Bone marrow (tissue), 2 donors: ENCODE measurements at places on chromosomes 7 and 10.

DNA sequence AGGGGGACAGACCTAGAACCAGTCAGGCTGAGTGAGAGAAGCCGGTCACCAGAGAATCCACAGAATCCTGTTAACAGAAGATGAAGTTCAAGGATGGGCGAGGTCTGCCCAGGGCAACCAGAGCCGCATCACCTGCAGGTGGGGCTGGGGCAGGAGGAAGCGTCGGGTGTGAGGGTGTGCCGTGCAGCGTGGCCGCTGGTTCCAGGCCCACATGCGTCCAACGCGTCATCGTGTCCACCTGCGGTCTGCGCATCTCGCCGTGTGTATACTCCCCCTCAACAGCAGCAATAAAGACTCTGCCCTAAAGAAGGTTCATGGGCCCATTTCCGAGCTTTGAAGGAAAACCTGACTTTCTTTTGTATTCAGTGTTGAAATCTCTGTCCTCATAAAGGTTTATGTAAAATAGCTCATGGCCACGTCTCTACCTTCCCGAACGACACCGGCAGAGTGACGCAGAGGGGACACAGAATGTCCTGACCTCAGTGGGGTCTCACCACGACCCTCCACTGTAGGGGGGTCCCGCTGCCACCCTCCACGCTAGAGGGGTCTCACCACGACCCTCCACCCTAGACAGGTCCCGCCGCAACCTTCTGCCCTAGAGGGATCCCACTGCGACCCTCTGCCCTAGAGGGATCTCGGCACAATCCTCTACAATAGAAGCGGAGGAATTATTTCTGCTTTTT, 446.9 kb downstream of the PTPRN2 start:
- DNase-seq = no peak

- peak; percentile 65 for DNase-seq
Observed at GRCh38 chr10:119333146-119333792, 125.9 kb downstream of the GRK5 start.

DNA sequence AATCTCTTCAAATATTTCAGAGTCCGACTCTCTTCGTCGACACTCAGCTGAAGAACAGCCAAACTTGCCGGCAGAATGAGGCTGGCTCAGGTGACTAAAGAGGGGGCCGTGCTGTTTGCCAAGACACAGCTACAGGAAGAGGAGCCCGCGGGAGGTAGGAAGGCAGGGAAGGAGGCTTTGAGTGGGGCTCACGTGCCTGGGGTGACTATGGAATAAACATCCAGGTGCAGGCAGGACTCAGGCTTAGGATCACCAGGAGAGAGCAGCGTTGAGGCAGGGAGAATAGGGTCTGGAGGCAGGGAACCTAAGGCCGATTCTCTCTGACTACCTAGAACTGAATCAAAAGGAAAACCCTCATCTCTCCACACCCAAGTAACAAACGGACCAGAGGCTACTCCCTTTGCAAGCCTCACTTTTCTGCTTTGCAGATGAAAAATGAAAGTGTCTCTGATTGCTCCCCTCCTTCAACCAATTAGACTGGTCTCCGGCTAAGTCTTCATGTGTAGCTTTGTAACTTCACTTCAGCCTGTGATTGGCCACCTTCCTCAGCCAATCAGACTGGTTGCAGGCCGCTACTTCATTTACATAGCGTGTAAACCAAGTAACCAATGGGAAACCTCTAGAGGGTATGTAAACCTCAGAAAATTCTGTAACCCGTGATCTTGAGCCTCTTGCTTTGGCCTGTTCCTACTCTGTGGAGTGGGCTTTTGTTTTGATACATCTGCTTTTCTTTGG, 19.7 kb upstream of the BNIP3 start:
- DNase-seq = no peak

DNA sequence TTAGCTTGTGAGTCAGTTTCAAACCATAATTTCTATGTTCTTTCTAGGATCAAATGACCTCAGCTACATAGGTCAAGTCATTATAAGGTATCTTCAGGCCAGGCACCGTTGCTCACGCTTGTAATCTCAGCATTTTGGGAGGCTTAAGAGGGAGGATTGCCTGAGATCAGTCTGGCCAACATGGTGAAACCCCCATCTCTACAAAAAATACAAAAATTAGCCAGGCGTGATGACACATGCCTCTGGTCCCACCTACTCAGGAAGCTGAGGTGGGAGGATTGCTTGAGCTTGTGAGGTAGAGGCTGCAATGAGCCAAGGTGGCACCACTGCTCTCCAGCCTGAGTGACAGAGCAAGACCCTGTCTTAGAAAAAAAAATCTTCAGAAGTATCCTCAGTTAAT, 362.3 kb downstream of the GATA3 start:
- no peak for DNase-seq

GRCh38 chr7:92131764-92132330, 2.4 kb downstream of the CYP51A1 start:
- DNase-seq = no peak
